AG09309 (cell line): ENCODE measurements at places on chromosomes 5 and 9.
A peak's percentile ranks its signal among the peaks of the same experiment; 100 is the strongest.

GRCh38 chr9:37104183-37104889 lies 16.0 kb upstream of the ZCCHC7 start:
- peak; percentile 54 for DNase-seq

- no peak for DNase-seq
Measured at GRCh38 chr9:36398745-36399144, 1.3 kb downstream of the RNF38 start.

DNA sequence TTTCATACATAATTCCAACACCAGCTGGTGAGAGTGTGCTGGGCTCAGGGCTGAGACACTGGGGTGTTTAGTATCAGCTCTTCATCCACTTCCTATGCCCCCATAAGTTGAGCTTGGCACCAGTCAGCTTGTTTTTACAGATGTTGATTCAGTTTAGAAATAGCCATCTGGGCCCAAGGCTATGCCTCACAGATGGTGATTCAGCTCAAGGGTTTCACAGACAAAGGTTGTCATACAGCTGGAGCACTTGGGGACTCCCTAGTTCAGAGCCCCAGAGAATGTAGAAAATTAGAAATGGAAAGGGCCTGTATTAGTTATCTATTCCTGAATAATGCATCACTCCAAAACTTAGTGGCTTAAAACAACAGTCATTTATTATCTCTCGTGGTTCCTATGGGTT lies 10.3 kb upstream of the CRHBP start:
- no peak for DNase-seq

DNA sequence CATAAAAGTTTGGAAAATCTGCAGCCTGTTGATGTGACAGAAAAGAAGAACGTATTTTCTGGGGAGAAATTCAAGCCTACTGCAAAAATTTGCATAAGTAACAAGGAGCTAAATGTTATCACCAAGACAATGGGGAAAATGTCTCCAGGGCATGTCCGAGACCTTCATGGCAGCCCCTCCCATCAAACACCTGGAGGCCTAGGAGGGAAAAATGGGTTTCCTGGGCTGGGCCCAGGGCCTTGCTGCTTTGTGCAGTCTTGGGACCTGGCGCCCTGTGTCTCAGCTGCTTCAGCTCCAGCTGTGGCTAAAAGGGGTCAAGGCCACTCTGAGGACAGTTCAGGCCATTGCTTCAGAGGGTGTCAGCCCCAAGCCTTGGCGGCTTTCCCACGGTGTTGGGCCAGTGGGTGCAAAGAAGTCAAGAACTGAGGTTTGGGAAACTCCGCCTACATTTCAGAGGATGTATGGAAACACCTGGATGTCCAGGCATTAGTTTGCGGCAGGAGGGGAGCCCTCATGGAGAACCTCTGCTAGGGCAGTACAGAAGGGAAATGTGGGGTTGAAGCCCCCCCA lies 13.1 kb downstream of the CERT1 start:
- no peak for DNase-seq

- DNase-seq = no peak
Measured at GRCh38 chr5:32172923-32173266, 1.2 kb downstream of the GOLPH3 start.

DNA sequence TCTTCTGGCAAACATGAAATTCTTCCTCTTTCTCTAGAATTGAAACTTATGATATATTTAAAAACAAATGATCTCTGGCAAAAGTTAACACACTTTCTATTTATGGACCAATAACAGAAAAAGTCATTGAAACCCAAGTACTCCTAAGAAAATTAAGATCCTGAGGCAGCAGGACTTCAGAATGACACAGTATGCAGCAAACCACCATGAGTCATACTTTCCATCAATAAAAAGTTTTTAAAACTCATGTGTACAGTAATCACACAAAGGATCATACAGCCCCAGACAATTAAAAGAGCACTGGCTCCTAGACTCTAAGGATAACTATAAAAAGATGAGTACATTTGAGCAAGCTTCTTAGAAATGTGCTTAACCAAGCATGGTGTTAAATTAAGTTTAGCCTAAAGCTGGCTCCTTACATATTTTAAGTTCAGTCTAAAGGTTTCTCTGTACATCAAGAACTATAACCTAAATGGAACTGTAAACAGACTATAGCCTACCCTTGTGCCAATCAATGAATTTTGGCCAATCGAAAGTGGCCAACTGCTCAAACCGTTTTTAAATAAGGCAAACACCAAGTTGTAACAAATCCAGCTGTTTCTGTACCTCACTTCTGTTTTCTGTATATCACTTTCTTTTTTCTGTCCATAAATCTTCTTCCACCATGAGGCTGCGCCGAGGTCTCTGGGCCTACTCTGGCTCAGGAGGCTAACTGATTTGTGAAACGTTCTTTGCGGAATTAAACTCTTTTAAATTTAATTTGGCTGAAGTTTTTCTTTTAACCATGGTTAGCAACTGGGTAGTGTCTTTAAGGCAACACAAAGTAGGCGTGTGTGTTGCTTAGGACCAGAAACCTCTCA lies 232.1 kb upstream of the PIK3R1 start:
- DNase-seq = peak; percentile 93

GRCh38 chr9:84858364-84858763 lies 188.8 kb downstream of the NTRK2 start:
- no peak for DNase-seq

DNA sequence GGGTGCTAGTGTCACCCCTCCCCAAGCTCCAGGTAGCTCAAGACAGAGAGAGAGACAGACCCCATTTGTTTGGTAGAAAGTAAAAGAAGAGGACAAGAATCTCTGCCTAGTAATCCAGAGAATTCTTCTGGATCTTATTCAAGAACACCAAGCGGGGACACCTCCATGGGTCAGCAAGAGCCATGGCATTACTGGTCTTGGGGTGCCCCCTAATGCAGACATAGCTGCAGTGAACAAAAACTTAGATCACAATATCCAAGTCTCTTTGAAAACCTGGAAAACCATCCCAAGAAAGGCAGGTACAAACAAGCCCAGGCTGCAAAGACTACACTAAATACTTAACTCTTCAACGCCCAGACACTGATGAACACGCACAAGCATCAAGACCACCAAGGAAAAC lies 29.9 kb upstream of the PDE4D start:
- no peak for DNase-seq

- no peak for DNase-seq
Measured at GRCh38 chr5:88670461-88670860, 212.5 kb downstream of the MEF2C start.

DNA sequence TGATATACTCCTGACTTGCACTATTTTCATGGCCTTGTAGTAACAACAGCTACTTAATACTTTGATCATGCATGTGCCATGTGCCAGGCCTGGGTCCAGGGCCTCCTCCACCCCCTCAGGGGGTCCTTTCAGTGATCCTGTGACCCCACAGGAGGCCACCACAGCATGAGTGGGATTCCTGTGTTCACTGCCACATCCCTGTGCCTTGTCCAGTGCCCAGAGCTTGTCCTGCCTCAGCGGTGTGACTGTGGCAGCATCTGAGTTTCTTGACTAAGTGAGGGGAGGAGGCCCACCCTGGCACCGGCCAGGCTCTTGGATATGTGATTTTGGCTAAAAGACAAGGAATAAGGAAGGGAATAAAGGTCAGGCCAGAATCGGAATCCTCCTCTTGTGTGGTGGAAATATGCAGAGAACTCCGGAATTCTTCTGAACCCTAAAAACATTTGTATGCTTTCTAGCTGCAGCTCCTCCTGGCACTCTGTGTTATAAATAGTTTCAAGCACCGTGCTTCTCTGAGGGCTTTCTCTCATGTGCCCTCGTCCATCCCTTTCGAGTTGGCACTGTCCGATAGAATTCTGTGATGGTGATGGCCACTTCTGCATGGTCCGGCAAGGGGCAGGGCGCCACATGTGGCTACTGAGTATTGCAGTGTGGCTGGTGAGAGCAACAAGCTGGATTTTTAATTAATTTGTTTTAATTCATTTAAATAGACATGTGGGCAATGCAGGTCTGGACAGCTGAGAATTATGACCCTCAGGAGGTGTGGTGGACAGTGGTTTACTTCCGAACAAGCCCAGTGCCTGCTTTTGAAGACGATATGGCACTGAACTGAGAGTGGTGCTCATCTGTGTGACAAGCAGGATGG lies 31.8 kb downstream of the TENT4A start:
- no peak for DNase-seq

DNA sequence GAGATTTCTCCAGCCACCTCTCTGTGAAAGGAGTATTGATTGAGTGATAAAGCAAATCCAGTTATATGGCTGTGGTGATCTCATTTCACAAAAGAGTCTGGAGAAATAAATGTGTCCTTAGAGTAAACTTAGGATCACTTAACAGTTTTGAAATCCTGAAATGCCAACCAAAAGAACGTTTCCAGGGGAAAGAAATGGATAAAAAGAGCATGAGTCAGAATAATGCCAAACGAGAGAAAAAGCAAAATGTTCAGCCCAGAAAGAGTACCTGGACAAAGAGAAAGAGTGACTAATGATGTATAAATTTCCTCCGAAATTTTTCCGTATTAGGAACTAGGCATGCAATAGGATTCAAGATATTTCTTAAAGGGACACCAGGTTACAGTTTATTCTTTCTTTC lies 463.1 kb upstream of the CDH10 start:
- DNase-seq = no peak

DNA sequence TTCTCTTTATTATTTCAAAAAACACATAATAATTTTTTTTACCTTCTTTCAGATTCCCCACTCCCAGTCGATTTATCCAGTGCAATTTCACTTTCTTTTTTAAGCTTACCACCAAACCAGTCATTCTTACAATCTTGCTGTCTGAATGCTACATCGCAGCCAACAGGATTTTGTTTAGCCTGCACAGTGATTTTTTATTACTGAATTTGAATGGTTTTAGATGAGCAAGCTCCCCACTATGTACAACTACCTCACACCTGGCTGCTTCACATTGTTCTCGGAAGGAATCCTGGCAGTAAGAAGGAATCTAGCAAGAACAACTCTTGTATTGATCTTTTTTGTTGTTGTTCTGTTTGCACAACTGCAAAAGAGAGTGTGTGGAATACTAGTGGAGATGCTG lies 668.1 kb upstream of the WWC1 start:
- DNase-seq = no peak

DNA sequence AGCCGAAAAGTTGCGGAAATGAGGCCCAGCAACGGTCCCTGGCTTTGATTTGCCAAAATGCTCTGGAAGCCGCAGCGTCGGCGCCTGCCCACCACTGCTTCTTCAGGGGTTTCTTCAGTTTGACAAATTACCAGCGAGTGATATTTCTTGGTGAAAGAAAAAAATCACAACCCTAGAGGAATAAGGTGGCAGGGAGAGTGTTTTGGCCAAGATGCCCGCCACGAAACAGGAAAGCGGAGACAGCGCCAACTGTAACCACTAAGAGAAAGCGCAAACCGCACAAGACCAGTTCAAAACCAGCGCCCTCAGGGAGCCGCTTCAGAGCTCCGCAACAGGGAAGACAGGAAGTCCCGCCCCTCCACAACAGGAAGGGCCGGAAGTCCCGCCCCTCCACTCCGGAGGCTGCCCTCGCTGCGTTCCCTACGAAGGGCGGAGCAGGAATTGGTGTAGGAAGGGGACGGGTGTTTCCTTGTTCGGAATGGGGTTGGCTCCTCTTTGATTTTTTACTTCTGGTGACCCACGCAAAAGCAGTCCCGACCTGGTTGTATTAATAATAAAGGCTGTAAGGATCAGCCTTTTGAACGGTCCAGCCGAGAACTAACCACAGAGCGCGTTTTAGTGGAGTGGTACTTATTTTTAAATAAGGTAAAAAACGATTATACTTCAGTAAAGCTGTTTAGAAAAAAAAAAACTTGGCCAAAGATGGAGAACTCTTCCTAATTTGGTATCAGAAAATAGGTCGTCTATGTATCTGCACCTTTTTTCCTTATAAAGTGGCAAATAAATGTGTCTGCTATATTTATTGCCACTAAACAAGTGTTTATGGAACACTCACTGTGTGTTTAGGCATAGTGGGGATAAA lies at the start of gene C5orf34:
TSS of gene C5orf34 (minus strand) at position 333 of the 862 bp plus-strand sequence. CDS start 5,809 bp downstream, outside the sequence.
- DNase-seq = peak; percentile 79

- DNase-seq = no peak
Measured at GRCh38 chr5:14490309-14490711, 91.3 kb upstream of the OTULINL start.

DNA sequence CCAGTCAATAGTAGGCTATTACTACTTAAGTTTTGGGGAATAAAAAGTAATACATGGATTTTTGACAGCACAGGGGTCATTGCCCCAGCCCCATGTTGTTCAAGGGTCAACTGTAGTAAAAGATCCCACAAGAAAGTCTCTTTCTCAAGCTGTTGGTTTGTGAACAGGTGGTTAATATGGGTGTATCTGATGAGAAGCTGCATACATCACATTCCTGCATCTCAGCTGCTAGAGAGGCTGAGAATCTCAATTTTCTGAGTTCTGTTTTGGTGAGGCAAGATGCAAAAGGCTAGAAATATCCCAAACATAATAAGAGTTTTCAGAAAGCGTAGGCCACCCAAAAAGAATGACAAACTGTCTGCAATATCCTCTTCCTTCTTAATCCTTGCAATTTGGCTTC lies 76.8 kb upstream of the DAPK1 start:
- no peak for DNase-seq

- no peak for DNase-seq
Measured at GRCh38 chr5:109682383-109682782, 7.3 kb upstream of the MAN2A1 start.

DNA sequence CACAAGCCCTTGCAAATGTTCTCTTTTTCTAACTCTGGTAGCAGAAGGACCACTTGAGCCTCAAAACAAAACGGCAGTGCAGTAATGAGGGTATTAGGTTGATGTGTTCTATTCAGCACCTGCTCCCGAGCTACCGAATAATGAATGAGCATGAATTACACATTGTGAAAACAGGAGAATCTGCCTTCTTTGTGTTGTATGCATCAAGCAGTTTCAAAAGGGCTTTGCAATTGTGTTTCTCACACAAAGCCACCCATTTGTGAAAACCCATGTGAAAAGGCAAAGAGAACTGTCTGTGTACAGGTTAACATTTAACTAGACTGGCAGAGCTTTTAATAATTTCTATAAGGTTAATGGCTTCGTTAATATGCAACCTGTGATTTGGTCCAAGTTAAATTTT lies 97.8 kb downstream of the STK32A start:
- DNase-seq = no peak

- DNase-seq = no peak
Measured at GRCh38 chr5:10860645-10861422, 99.8 kb upstream of the DAP start.

GRCh38 chr5:179143446-179143845 lies 83.3 kb downstream of the ZNF354C start:
- no peak for DNase-seq

GRCh38 chr5:40991168-40991980 lies 79.8 kb downstream of the MROH2B start:
- DNase-seq = no peak

DNA sequence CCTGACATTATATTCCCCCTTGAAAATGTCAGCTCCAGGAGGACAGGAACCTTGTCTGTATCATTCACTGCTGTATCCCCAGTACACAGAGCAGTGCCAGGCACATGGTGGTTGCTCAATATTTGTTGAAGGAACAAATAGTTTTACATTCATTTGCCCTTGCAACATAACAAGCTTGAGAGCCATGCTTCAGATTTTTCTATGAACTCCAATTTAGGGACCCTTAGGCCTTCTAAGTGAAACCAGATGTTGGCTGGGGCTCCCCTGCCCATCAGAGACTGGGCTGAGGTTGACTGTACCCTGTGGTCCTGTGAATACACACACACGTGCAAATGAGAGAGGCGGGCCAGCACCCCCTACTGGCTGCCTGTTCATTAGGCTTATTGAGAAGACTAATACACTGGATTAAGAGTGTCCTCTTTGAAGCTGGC lies 214.9 kb upstream of the WWC1 start:
- DNase-seq = peak; percentile 74

GRCh38 chr5:108548684-108549596 lies 167.0 kb upstream of the FBXL17 start:
- no peak for DNase-seq

- DNase-seq = no peak
Measured at GRCh38 chr5:74113927-74114326, 487.9 kb downstream of the ARHGEF28 start.

GRCh38 chr5:112597831-112598230 lies 139.9 kb upstream of the APC start:
- DNase-seq = no peak
